ENCODE measurements at places on chromosomes 13 and 19. TPM values are rescaled to one million over a fixed set of nuclear protein-coding genes. Genes with fewer than 3 reads are reported as not detected.

DNA sequence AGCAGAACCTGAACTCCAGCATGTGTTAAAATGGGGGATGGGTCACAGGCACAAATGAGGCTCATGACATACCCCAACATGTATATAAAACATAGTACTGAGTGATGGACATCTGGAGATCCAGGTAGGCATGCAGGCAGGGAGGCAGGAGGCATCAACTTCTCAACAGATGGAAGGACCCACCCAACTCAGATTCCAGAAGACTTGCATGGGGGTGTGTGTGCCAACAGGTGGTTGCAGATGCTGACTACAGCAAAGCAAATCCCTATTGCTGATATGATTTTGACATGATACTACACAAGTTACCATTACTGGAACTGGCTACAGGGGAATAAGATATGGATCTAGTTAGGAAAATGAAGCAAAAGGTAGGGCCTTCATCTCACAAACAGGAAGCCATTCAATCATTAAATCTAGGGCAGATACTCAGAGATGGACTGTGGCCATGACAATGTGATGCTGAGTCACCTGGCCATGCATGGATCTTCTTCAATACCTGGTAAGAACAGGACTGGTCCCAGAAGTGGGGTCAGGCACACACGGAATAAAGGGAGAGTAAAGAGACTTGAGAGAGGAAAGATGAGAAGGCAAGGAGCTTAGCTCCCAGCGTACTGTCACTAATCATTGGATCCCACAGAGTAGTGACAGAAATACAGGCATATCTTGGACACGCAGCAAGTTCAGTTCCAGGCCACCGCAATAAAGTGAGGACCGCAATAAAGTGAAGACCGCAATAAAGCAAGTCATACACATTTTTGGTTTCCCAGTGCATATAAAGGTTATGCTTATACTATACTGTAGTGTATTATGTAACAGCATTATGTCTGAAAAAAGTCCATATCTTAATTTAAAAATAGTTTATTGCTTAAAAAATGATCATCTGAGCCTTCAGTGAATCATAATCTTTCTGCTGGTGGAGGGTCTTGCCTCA is 91.3 kb downstream of the USP12 start:
- no peak for DNase-seq

DNA sequence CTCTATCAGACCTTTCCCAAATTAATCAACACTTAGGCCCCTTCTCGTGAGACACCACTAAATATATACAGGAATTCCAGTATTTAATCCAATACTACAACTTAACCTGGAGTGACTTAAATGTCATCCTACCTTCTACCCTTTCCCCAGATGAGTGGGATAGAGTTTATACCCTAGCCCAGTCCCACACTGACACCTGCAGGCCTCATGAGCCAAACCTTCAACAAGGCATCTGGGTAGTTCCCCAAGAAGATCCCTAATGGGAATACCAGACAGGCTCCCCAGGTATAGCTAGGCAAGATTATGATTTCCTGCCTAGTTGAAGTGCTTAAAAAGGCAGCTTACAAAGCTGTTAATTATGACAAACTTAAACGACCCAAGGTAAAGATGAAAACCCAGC is 15.9 kb downstream of the ZNF83 start:
- no peak for DNase-seq

GRCh38 chr13:73496711-73497110 is 437.9 kb downstream of the KLF5 start:
- DNase-seq, result no peak

Gene ZNF850
- total RNA-seq, result 4.2 TPM

Gene PRSS57
- total RNA-seq, result not detected

Gene LIM2
- not detected for total RNA-seq

All from kidney (tissue), 22 donors.